ENCODE measurements at places on chromosomes 13 and 19.

- no peak for DNase-seq
Observed at GRCh38 chr19:7905268-7905667, 1.6 kb downstream of the MAP2K7 start.

DNA sequence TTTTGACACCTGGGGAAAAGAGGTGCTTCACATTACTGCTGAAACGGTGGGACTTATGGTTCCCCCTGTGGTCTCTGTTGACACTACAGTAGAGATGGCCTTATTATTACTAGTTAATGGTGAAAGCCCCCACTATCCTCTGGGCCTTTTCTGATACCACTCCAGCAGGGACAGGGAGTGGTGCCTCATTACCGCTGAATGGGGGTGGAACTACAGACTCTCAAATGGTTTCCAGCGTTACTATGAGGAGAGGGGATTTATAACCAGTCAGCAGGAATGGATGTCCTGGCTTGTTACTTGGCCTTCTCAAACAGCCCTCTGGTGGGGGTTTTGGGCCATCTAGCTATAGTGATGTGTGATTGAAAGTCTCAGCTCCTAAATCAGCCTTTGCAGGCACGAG is 96.7 kb upstream of the DIAPH3 start:
- DNase-seq: no peak

DNA sequence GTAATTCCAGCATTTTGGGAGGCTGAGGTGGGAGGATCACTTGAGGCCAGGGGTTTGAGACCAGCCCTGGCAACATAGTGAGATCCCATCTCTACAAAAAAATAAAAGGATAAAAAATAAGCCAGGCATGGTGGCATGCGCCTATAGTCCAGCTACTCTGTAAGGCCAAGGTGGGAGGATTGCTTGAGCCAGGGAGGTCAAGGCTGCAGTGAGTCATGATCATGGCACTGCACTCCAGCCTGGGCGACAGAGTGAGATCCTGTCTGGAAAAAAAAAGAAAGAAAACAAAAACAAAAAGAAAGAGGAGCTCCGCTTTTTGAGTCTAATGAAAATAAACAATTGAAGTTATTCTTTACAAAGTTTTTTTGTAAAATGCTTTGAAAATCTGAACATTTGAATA is 326.2 kb downstream of the GPC5 start:
- DNase-seq: no peak

DNA sequence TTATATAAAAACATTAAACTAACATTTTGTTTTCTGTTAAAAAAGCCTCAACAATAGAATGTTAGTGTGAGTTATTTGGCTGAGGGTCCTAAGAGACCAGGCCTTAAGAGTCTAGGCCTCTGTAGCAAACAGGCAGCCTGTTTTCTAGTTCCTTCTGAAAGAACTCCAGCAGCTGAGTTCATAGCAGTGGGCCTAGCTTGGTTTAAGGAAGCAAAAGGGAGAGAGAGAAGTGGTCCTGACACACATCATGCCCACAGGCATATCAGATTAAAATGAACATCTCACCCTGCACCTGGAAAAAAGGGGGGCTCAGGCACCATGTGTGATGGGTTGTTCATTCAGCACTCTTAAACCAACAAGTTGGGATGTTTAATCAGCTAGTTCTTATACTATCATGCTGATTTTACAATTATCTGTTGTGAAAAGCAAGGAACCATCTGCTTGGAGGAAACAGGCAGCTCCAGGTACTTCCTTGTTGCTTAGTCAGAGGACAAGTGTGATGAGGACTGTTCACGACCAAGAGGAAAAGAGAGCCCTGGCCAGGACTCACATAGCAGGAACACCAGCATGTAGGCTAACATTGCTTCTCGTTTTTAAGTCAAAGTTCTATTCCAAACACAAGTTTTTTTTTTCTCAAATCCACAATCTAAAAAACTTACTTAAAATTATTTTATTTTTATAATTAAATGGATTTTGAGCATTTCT is 81.3 kb upstream of the FRY start:
- peak; percentile 4 for DNase-seq

GRCh38 chr13:43206838-43207237 is 183.5 kb downstream of the DNAJC15 start:
- no peak for DNase-seq

DNA sequence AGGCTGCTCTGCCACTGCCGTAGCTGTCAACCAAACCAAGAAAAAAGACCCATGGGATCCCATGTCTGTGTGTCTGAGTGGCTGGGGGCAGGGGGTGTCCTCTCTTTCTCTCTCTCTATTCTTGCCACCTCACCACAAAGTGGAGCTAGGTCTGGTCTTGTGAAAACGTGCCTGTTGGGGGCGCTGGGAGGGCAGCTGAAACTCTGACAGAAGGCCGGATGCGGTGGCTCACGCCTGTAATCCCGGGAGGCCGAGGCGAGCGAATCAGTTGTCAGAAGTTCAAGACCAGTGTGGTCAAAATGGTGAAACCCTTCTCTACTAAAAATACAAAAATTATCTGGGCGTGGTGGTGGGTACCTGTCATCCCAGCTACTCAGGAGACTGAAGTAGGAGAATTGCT is 29.2 kb downstream of the ZNF146 start:
- DNase-seq: no peak

DNA sequence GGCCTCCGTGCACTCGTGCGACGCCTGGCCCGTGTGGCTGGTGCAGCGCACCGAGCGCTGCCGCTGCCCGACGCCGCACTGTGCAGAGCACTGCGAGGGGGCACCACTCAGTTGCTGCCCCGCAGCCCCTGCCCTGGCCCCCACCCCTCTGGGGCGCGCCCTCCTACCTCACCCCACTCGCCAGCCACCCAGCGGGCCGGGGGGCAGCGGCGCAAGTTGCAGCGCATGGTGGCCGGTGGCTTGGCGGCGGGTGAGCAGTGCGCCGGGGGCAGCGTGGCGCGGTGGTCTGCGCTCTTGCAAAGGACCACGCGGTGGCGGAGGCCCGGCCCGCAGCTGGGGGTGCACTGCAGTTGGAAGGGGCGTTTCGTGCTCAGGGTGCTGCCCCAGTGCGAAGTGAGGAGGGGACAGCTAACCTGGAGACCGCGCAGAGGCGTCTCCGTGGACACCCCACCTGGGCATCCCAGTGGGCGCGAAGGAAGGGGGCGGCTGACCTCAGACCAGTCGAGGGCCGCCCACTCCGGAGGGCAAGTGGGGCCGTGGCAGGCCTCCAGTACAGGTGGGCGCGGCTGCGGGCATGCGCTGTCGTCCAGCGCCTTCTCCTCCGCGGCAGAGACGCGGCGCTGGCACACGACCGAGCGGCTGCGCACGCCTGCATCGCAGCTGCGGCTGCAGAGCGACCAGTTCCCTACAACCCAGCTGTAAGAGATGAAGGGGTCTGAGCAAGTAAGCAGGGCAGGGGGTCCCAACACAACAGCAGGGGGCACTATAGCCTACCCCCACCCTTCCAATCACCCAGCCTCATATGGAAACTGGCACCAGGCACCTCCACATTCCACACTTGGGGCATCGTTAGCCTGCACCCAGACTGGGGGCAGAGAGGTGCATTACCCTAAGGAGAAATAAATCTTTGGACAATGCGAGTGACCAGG is 8.0 kb upstream of the MYO1F start:
- no peak for DNase-seq

DNA sequence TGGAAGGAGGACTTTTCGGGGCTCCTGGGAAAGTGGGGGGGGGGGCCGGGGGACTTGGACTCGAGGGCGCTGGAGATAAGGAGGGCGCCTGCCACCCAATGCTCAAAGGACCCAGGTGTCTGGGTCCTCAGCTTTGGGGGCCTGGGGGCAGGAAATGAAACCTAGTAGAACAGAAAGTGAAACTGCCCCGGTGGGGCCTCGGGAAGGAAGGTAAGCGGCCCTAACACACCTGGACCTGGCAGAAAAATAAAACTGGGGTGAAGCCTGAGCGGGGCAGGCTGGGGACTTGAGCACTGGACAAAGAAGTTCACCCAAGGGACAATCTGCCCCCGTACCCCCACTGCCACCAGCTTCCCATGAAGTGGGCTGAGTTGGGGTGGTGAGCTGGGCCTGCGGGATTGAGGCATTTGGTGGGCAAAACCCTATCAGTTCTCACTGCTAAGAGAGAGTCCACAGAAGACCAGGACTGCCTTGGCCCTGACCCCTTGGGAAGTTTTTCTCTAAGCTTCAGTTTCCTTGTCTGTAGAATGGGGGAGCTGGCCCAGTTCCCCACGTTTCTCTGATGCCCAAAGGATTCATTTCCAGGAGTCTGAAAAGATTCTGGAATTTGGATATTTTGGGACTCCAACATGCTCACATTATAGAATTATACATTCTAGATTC is 2.3 kb downstream of the PRKD2 start:
- no peak for DNase-seq

DNA sequence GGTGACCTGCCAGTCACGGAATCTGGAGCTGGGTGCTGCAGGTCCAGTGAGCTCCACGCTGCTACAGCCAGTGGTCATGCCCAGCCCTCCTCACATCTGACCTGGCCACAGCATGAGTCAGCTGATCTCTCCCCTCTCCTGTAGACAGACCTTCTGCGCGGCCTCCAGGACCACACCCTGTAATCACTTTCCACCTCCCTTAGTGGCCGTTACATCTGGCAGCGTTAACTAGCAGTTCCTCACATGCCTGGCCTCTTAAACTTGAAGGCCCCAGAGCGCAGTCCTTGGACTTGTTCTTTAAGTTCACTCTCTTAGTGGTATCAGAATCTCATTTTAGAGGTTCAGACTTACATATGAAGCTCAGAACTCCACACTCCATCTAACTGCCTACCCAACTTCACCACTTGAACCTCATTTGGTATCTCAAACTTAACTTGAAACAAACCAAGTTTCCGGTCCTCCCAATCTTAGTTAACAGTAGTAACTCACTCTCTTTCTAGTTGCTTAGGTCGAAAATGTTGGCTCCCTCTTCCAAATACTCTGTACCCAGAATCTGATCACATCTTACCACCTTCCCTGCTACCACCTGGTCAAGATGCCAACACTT is 22.7 kb downstream of the MIPEP start:
- DNase-seq: no peak

DNA sequence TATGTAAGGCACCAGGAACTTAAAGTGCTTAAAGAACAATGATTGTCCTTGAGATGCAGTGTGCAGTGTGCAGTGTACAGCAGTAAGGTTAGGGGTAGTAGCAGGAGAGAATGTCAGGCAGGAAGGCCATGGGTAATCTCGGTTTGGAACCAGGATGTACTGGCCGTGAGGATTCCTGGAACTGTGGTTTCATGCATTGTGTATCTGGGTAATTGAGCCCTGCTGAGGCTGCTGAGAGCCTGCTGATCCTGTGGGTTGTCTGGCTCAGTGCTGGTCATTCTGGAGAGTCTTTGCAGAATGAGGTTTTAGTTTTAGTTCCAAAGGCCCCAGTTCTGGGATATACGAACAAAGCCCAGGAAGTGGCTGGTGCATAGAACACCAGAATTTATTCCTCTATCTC is 71.0 kb downstream of the ZNF568 start:
- no peak for DNase-seq

DNA sequence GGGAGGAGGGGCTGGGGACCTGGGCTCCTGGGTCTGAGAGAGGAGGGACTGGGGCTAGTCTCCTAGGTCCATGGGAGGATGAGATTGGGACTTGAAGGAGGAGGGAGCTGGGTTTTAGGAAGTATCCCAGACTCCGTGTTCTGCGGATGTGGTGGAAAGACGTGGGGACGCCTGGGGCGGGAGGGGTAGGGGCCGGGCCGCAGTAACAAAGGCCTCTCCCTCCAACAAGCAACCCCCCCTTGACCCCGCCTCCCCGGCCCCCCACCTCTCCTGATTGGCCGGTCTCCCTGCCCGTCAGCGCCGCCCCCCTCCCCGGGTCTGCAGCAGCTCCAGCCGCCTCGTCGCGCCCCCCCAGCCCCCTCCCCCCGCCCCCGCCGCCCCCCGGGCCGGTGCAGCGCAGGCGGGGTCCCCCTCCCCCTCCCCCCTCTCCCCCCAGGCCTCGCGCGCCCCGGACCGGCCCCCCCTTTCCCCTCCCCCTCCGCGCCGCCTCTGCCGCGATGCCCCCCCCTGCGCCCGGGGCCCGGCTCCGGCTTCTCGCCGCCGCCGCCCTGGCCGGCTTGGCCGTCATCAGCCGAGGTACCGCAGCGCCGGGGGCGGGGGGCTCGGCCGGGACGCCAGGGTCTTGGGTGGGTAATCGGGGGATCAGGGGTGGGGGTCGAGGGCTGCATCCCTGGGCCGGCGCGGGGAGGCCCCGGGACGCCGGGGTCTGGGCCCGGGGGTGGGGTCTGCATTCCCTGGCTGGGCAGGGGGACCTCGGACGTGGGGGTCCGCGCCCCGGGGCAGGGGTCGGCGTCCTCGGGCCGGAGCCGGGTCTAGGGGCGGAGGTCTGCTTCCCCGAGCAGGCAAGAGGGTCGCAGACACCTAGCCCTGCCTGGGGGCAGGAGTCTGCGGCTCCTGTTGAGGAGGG is at the start of gene IGLON5:
TSS of gene IGLON5 (plus strand) at position 294 of the 907 bp plus-strand sequence. CDS start at position 498, 204 bp downstream.
- no peak for DNase-seq
